Mesendoderm (in vitro differentiated cells): ENCODE measurements at places on chromosomes 5 and 9.

DNA sequence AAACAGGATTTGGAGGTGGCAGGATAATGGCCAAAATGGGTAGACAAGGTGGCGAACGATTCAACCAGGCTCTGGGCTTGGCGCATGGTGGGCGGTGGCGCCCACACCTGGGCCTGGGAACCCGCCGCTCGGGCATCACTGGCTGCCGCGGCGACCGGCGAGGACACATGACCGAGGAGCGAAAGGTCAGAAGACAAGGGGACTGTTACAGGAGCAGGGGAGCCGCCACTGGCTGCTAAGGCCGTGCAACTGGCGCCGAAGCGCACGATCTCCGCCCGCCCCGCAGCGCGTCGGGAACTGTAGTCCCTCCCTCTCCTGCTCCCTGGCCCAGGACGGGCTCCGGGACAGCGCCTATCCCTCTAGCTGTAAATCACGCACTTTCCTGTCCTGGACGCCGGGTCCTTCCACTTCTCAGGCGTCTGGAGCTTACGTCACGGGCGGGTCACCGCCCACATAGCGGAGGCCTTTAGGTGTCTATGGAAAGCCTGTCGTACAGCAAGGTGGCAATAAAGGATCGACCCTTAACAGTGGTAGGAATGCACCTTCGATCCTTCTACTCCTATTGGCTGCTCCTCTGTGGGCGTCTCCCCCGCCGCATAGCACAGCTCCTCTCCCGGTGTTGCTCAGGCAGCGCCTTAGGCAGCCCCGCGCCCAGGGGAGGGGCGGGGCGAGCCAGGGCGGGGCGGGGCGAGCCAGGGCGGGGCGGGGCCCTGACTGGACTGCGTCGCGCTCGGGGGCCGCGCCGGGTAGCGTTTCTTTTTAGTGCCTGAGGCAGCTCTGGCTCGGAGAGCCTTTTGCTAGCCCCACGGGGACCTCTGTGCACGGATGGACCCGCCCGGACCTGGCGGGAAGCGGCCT, at the start of gene ICE1:
Gene ICE1, plus strand, starts transcription at position 717 of the 858 bp plus-strand sequence. CDS start 239 bp downstream, outside the sequence.
- peak; percentile 99 for DNase-seq

- DNase-seq = no peak
Observed at GRCh38 chr5:78706381-78706780, 57.8 kb upstream of the LHFPL2 start.

- DNase-seq = no peak
Observed at GRCh38 chr5:35029333-35029732, 18.4 kb downstream of the AGXT2 start.

DNA sequence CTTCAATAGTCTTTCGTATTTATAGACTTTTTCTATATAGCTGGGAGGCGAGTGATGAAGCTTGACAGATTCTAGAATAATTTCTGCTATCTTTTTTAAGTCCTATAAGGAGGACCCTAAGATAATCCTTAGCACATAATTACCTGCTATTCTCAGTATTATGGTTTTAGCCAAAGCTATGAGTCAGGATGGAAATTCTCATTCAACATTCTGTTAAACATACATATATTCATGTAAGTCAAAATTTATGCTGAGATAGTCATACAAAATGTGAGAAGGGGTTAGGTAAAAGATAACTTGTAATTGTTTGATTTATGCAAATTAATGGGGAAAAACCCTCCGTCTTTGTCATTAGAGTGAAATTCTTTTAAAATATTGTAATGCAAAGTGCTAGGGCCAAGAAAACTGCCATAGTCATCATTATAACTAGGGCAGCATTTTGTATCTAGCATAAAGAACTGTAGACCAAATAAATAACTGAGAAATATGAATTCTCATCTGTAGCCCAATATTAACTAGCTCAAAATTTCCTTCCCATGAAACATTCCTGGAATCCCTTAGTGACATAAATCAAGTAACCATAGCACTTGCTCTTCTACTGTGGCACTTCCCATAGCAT, 118.5 kb downstream of the MRPS30 start:
- no peak for DNase-seq

DNA sequence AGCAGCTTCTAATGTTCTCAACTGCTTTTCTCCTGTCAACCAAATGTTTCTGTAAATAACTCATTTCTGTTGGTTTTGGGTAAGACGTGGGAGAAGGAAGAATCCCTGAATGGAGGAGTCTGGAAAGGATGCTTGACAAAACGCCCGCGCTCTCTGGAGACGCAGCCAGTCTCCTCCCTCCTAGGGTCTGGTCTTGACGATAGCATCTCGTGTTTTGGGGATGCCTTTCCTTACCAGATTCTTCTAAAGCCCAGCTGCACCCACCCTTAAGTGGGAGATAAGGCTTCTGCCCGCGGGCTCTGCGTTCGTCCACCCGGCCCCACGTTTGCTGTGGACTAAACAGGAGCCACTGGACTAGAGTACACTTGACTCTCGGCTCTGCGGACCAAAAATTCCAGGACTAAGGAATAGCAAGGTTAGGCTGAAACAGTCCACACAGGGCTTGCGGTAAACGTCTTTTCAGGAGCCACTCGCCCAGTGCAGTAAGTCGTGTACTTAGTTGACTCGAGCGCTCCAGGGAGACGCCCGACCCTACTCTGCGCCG, 491 bp upstream of the CTSL start:
- DNase-seq = peak; percentile 56
